ENCODE measurements at places on chromosomes 1 and 21.

DNA sequence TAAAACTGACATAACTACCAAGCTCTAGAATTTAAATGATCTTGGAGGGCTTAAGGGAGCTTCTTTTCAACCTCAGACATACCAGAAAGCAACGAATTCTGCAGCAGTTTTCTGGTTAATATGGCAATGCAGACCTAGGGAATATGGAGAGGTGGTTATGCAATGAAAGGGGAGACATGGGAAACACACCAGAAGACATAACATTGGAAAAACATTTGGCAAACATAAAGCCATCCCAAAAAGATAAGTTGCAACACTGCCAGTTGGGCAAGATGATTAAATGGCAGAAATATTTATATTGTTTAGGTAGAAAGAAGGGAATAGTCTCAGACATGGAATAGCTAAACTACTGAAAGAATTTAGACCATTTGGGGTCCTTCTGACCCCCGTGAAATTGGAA is 104.5 kb downstream of the KCNJ6 start:
- no peak for DNase-seq

DNA sequence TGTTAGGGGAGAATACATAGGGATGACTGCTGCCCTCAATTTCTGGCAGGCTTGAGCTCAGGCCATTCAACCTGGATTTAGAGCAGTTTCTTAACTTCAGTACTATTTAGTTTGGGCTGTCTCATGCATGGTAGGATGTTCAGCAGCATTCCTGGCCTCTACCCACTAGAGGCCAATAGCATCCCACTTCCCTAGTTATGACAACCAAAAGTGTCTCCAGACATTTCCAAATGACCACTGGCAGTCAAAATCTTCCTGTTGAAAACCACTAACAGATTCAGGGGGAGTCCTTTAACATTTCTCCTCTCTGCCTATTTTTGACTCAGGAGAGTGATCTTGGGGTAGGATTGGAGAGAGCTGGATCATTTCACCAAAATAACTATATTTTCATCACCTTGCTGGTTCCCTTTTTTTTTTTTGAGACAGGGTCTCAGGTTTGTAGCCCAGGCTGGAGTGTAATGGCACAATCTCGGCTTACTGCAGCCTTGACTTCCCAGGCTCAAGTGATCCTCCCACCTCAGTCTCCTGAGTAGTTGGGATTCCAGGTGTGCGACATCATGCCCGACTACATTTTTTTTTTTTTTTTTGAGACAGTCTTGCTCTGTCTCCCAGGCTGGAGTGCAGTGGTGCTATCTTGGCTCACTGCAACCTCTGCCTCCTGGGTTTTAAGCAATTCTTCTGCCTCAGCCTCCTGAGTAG is 8.7 kb downstream of the GNAT2 start:
- DNase-seq: no peak

DNA sequence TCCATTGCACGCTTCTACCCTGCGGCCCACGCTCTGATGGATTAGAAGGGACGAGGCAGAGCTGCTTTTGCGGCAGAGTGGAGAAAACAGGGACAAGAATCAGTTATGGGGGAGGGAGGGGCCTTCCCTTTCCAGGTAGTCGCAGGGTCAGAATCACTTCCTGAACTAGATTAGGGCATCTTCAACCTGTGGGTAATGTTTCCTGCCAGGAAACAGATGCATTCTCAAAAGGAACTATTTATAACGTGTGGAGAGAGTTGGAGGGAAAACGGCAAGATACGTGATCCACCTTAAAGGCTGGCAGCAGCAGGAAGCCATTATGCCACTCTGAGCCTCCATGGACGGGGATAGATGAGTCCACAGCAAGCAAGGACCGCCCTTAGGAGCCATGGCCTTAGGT is 59.9 kb upstream of the CNTN2 start:
- no peak for DNase-seq

- peak; percentile 62 for DNase-seq
These were observed 25.3 kb downstream of the TMEM51 start for GRCh38 chr1:15178571-15179484.

- DNase-seq: no peak
These were observed 2.2 kb downstream of the SH3BP5L start for GRCh38 chr1:248823517-248824001.

GRCh38 chr1:214370615-214371014 is 89.7 kb downstream of the SMYD2 start:
- no peak for DNase-seq

DNA sequence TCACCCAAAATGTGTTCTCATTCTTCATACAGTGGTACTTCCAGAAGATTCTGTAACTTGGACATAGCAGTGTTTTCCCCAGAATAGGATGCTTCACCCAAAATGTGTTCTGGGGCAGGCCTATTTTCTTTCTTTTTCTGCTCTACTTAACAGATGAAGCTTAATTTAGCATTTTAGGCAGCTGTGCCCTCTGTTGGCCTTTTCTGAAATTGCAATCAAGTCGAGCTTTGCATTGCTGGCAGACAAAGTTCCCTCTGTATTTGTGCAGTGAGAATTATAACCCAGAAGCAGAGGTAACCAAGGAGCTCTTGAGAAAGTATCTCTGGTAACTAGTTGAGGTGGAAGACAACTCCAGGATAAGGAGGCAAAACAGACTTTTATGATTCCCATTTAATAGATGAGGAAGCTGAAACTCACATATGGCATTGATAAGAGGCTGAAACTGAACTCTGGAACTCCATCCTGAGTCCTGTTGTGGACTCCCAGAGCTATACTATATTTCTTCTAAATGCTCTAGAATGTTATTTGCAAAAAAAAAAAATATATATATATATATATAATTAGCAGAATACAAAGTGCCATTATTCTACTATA is 50.3 kb upstream of the L1TD1 start:
- DNase-seq: no peak

GRCh38 chr1:61142726-61143500 is 60.6 kb downstream of the NFIA start:
- peak; percentile 67 for DNase-seq

DNA sequence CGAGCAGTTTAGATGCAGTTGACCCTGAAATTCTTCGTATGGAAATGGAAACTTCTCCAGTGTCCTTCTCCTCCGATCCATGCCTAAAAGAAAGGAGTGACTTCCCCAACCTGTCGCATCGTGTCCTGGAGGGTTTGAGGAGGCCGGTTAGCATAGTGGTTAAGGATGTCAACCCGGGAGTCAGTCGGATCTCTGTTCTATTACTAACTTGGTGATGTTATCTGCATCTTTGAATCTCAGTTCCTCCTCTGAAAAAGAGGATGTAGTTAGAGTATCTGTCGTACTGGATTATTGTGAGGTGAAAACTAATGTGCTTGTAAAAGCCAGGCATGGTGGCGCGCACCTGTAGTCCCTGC is 684 bp downstream of the ZBTB8B start:
- DNase-seq: no peak

DNA sequence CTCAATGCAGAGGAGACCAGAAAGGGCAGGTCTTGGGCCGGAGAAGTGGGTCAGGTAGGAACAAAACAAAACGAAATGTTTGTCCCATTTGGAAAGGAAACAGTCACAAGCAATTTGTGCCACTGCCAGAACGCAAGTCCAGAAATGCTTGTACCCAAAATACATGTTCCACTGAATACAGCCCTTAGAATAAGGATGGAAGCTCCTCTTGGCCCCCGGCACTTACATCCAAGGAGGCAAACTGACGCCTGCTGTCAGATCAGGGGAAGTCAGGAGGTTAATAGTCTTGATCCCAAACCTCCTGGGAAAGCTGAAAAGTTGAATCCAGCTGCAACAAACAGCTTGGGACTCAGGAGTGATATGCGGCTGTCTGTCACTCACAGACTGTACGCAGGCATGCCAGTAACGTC is 75.9 kb upstream of the GALNT2 start:
- DNase-seq: no peak

DNA sequence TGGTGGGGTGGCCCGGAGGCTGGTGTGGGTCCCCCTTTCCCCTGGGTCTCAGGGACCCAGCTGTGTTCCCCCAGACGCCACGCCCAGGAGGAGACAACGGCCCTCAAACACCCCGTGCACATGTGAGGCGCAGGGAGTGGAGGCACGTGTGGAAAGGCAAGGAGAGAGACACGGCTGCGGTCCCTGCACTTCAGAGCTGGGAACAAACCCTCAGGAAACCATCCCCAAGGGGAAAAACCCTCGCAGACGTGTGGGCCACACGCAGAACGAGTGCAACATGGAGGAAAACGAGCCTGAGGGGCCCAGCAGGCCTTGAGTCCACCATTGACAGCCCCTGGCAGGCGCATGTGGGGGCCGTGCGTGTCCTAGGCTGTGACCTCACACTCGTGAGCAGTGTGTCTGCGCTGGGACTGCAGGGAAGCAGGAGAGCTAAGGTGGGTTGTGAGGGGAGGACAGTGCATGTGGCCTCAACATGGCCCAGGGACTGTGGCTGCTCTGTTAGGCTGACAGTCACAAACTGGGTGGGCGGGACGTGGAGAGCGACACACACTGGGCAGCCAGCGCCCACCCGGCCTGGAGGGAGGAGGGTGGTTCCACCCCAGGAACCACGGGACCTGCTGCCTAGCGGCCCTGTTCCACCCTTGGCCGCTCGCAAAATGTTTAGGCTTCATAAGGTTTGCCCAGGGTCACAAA is 20.0 kb downstream of the ITGB2 start:
- DNase-seq: no peak

GRCh38 chr21:29104239-29104708 is 26.2 kb upstream of the MAP3K7CL start:
- DNase-seq: no peak

GRCh38 chr1:156898971-156899664 is 5.6 kb downstream of the PEAR1 start:
- no peak for DNase-seq

- no peak for DNase-seq
These were observed 777.8 kb upstream of the PRMT6 start for GRCh38 chr1:106278716-106279115.

DNA sequence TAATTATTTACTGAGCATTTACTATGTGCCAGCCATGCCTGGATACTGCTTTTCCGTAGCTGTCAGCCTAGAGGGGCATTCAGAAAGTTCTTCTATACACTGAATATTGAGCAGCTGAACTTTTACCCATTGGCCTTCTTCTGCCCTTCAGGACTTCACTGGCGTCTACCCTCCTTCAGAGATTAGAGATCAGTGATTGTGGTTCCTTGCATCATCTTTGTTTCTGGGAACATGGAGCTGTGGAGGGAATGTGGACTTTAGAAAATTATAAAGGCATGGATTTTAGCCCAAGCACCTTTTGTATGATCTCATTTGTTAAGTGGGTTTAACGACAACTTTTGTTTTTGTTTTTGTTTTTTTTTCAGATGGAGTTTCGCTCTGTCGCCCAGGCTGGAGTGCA is 58.7 kb upstream of the POU3F1 start:
- no peak for DNase-seq

DNA sequence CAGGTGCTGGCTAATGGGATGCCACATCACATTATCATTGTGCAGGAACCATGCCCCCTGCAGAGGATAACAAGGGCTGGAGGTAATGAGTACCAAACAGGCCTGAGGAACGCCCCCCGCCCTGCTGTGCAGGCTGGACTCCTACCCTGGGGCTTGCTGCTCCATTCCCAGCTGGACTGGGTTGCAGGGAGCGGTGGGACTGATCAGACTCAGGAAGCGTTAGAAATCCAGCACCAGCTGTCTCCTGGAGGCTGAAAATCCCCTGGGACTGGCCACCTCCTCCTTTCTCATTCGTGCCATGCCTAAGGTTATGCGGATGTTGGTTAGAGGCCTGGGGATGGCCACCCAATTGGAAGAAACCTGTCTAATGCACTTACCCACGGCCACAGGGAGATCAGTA is 36.9 kb upstream of the POU3F1 start:
- DNase-seq: peak; percentile 40

GRCh38 chr1:40143891-40144575 is 17.2 kb upstream of the RLF start:
- peak; percentile 99 for DNase-seq

DNA sequence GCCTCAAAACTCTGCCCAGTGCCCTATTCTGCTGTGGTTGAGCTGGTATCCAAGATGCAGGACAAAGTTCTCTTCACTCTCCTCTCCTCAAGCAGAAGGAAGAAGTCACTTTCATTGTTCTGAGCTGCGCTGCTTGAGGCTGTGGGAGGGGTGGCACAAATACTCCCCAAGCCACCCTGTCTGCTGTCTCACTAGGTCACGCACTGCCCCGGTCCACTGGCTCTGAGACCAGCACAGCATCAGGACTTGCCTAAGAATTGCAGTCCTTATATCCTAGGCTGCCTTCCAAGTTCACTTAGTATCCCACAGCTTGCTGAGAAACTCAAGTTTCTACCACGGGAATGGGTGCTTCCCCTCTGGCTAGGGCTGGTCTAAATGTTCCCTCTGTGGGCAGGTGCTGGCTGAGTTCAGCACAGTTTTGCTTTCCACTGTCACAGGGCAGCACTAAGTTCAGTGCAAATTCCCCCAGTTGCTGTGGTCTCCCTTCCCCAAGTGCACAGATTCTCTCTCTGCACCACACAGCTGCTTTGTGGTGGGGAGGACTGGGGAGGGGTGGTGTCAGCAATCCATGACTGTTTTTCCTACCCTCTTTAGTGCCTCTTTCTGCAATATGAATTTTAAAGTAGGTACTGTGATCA is 32.4 kb downstream of the SLC9C2 start:
- no peak for DNase-seq

GRCh38 chr21:45811136-45811535 is 167.6 kb downstream of the PCBP3 start:
- DNase-seq: no peak

DNA sequence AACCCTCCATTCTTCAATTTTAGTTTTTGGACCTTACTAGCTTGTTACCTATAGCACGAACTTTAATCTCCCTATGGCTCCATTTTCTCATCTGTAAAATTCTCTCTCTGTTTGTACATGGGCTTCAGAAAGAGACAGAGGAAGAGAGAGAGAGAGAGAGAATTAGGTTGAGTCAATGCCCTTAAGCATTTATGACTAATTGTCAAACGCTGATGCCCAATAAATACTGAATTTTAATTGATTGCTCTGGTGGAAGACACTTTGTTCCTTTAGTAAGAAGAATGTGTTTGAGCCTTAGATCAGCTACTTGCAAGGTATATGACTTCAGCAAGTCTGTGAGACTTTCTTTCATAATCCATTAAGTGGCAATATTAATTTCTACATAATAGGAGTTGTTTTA is 743.1 kb upstream of the ADGRL4 start:
- DNase-seq: no peak

DNA sequence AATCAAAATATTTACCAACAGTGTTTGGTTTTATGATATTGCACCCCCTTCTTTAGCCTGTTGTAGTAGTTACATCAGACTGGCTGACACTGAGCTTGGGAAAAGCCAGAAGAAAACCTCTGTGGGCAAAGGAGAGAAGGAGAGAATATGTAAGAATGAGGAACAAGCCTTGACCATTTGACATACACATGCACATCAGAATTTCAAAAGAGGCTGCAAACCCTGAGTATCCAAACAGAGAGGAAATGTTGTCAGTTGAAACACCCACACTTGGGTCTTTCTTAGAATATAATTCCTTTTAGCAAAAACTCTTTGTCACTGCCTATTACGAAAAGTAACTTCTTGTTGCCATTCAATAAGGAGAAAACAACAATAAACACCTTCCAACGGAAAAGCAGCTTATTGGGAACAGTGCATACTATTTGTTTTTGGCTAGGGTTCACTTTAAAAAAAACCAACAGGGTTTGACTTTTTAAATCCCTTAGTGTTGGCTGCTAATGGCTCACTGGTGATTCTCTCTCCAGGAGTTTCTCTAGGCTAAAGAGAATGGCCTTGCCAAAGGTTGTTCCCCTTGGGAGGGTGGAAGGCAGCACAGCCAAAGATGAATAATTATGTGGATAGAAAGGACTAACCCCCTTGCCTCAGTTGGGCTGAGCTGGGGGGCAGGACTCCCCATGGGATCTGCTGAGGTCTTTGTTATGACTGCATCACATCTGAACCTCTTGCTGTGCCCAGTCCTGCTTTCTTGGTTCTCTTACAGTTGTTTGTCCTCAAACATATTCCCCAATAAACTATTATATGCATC is 48.9 kb downstream of the GORAB start:
- no peak for DNase-seq

- DNase-seq: no peak
These were observed 6.4 kb upstream of the MYBPHL start for GRCh38 chr1:109312978-109313775.
